Testis (tissue), 5 donors: ENCODE measurements at places on chromosomes 6 and 20. TPM values are rescaled to one million over a fixed set of nuclear protein-coding genes. Genes with fewer than 3 reads are reported as not detected.

PLCB4 gene
- 15.5 TPM for total RNA-seq

C6orf163 gene
- 17.4 TPM for total RNA-seq

ZBTB22 gene
- 13.4 TPM for total RNA-seq

BPIFA1 gene
- total RNA-seq: not detected

DNA sequence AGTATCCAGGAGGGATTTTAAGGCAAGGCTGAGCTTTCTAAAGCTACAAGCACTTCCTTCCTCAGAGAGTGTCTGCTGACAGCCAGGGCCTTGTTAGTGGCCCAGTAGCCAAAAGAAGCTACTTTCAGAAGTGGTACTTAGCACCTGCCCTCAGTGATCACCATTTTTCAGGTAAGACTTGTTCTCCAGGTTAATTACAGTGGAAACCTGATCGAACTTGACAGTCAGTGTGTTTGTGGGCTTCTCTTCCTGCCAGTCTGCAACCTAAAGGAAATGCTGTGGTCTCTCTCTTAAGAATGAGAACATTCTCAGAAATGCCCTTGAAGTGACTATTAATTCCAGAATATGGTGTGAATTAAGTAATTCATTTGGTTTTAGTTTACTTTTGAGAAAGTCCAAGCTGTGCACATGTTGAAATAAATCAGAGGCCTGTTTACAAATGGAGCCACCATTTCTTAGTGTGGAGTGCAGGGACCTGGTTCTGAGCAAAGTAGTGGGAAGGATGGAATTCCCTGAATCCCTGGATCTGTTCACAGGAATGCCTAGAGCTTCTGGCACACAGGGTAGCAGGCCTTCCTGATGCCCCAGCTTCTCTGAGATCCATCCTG, 185.3 kb upstream of the AGPAT4 start:
- DNase-seq: no peak

GRCh38 chr6:16524380-16524707, 236.9 kb downstream of the ATXN1 start:
- DNase-seq: no peak

DNA sequence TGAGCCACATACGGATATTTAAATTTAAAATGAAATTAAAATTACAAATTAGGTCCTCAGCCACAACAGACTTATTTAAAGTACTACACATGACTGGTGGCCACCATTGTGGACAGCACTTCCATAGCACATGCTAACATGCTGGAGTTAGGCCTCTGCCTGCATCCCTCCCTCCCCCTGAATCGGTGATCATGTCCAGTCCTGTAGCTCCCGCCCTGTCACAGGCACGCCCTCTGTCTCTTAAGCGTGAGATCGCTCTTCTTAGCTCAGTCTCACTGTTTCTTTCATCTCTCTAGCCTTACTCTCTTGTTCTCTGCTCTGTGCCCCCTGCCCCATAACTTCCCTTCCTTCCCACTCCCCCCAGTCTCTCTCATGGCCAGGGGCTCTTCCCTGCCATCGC, 28.9 kb downstream of the ELMO2 start:
- no peak for DNase-seq

DNA sequence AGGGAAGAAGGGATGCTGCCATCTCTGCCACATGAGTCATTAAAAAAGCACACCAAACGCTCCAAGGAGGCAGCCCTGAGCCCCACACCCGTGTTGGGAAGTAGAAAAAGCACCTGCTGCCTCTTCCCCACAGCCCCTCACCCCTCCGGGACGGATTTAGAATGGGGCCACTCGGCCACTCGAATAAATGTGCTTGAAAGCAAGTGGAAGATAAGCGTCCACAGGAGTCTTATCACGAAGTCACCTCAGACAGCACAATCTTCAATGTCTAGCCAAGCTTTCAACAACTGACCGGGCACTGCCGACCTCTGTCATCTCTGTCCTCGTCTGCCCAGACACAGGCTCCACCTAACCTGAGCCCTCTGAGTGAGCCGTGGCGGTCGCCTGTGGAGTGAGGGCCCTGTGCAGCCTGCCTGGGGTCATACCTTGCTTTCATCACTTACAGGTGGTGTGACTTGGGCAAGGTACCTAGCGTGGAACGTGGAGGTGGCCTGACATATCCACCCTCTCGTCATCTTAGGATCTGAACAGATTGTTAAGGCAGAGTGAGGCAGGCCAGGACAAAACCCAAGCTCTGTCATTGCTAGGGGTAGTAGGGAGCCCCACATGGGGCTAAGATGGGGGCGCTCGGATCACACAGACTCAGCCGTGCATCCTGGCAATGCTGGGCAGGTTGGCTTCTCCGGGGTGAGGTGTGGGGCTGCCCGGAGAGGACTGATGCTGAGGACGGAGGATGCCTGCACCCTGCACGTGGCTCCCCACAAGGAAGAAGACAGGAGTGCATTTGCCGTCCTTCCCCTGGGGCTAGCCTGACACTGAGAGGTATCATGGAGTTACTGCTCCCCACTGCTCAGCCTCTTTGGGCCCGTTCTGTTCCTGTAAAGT, 34.8 kb downstream of the PSMG4 start:
- no peak for DNase-seq

- no peak for DNase-seq
Observed at GRCh38 chr20:4788314-4788713, 66.6 kb downstream of the PRND start.

DNA sequence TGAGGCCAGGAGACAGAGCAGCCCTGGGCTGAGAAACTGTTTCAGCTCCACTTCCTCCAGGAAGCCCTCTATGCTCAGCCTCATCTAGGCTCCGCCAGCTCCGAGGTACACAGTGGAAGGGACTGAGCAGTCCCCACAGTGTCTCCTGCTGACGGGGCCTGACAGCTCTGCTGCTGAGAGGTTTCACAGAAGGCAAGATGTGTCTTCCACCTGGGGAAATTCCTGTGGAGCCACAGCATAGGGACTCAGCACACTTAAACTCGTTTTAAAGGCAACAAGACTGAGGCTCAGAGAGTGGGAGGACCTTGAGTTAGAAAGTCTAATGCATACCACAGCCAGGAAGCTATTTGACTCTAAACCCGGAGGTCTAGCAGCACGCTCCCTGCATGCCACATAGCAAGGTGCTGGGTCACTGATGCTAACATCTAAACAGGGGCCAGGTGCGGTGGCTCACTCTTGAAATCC, 6.8 kb downstream of the ADA start:
- DNase-seq: no peak
